ENCODE measurements at places on chromosomes 3 and 15.

GRCh38 chr3:37075955-37076354 lies 82.6 kb downstream of the MLH1 start:
- DNase-seq, result no peak

- DNase-seq, result no peak
These were observed 57.8 kb upstream of the ETV5 start for GRCh38 chr3:186166491-186167288.

DNA sequence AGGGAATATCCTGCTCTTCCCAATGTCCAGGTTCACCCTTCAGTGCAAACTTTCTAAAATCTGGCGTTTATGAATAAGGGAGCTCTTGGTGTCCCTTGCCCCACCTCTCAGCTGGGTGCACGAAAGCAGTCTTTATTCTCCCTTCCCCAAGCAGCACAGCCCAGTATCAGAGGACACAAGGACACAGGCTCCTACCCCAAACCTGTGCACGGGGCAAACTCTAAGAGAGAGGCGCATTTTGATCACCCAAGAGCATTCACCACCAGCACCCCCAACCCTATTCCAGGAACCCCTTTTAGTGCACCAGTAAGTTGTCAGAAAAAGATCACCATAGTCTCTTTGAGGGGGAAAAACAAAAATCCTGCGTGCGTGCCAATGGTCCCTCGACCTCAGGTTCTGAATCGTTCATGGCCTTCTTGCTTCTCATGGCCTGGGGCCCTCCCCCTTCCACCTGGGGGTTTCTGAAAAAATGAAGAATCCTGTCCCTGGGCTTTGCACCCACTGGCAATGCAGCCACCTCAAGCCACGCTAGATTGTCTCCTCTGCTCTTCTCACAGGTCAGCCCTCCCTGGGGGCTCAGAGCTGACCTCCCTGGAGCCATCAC lies 78.9 kb downstream of the FAM174B start:
- DNase-seq, result no peak

DNA sequence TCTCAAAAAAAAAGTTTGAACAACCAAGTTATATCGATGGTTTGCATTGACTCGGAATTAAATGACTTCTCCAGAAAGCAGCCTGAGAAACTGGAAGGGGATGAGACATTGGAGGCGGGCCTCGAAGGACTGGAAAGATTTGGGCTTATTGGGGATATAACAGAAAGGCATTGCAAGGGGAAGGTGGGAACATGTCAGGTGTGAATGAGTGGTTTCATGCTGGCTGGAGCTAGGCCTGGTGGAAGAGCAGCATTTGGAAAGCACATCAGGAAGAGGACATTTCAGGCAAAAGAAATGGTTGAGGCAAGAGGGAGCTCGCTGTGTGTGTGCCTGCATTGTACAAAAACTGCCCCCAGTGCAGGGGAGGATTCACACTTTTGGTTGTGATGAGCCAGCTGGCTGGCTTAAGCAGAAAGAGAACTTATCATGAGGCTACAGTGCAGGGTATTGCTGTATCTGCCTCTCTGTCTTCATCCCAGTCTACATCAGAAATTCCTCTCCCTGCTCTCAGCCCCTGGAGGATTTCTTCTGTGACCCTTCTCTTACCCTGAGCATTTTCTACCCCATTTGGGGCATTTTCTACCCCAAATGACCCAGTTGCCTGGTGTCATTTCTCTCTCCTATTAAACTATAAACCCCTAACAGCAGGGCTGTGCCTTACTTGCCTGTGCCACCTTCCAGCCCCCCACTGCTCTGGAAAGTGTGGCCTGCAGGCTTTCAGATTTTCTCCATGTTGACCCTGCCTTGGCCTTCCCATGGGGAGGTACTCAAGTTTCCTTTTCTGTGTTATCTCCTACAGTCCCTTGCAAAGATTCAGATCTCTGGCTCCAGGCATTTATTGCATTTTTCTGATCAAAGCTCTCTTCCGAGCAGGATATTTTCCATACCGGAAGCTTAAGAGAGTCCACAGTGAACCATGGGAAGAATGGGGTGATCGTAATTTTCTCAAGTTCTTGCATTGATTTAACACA lies 64.4 kb upstream of the FLNB start:
- DNase-seq, result no peak

DNA sequence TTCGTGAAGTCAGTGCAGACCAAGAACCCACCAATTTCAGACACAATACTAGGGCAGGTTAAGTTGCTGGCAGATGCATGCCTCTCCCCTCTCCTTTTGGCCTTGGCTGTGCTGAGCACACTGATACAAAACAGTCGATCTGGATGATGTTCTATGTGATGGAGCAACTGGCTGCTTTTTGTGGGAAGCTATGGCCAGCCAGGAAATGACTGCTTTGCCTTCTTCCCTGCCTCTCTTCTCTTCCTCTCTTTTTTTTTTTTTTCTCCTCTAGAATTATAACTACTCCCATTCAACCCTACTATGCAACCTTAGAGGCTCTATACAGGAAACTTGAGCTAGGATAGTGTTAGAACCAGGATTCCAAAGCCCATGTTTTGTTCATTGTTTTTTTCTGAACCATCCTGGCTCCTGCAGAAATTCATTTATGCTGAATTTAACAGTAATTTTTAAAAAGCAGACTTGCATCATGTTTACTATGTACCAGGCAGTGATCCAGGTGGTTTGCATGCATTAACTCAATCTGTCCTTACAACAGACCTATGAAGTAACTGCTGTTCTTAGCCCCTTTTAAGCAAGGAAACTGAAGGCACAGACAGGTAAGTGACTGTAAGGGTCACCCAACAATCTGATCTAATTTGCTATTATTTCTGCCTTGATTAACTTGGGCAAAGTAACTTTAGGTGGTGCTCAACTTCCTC lies 62.9 kb downstream of the PLD1 start:
- no peak for DNase-seq

DNA sequence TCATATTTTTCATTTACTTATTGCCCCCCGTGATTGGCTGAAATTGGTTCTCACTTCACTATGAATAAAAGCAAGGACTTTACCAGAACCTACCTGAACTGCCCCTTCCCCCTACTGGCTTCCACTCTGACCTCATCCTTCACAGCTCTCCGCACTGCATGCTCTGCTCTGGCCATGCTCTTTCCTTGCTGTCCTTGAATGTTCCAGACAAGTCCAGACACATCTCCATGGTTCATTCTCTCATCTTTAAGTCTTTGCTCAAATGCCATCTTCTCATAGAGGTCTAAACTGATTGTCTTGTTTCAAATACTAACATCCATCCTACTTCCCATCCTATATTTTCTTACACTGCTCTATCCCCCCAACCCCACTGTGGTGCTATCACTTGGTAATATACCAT lies 129.4 kb downstream of the CHST2 start:
- DNase-seq, result no peak

DNA sequence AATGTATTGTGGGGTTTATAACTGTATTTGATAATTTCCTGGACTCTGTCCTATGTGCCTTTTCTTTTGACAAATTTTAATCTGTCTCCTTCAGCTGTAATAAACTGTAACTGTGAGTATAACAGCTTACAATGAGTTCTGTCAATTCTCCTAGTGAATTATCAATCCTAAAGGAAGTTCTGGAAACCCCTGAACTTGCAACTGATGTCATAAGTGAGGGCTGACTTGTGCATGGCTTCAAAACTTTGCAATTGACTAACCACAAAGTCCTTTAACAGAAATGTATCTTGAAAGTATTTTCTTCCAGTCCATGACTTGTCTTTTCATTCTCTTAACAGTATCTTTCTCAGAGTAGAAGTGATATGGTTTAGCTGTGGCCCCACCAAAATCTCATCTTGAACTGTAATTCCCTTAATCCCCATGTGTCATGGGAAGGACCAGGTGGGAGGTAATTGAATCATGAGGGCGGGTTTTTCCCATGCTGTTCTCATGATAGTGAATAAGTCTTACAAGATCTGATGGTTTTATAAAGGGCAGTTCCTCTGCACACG lies 108.3 kb downstream of the TFDP2 start:
- no peak for DNase-seq

DNA sequence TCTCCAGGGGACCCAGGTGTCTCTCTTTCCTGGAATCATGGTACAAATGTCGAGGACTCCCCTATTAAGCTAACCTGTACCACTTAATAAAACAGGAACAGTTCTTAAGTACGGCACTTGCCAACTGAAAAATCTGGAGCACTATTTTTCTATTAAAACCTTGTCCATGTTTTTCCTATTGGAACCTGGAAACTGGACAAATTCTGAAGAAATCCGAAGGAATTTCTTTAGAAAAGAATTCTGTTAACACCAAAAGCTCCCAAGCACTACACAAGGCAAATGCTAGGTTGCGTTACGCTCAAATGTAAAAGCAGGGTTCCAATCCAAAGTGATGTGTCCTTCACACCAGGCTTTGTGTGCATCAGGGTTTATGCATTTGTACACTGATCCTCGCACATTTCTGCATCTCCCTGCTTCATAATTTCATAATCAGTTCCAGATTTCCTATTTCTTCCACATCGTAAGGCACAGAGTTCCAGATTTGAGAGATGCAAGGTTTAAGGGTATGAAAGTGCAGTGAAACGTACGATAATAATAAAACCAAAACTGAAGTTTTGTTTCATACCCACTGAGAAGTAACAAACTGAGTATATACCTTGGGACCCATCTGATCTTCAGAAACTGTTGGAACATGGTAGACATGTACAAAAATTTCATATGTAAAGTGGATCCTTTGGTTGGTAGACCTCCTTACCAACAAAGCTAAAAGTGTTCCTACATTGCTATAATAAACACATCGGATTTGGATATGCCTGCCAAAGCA lies 132.1 kb upstream of the WNT5A start:
- no peak for DNase-seq

GRCh38 chr15:69724333-69724732 lies 271.7 kb downstream of the RPLP1 start:
- no peak for DNase-seq

GRCh38 chr3:72260588-72260910 lies 475.6 kb upstream of the PROK2 start:
- no peak for DNase-seq

DNA sequence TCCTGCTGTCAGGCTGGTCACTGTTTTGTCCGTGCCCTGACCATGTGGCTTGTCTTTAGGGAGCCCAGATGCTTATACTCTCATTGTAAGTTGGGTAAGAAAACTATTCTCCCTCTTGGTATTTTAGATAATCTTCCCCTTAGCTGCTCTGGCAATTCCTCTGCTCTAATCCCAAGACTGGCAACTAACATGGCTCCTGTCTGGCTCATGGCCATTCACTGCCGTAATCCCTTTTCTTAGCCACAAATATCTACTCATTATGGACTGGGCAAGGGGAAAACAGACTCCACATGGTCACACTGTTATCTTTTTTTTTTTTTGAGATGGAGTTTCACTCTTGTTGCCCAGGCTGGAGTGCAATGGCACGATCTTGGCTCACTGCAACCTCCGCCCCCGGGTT lies 38.8 kb downstream of the TYRO3 start:
- no peak for DNase-seq

- no peak for DNase-seq
These were observed 37.5 kb upstream of the C3orf38 start for GRCh38 chr3:88112289-88112688.

DNA sequence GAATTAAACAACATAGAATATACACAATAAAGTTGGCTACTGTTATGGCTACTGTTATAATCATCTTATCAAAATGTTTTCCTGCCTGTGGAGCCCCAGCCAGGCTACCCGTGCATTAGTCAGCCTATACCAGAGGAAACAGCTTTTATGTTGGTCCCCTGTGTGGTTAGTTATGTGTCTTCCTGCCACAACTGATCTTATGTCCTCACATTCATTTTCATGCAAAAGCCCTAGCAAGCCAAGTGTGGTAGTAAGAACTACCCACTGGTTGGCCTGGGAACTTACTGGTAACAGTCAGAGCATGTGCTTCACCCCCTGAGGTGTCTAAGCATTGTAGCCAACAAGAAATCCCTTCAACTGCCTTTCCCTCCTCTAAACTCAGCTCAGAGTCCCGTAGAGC lies 21.8 kb downstream of the MGLL start:
- DNase-seq, result no peak

GRCh38 chr3:72437661-72438406 lies 410.4 kb downstream of the SHQ1 start:
- DNase-seq, result no peak

- no peak for DNase-seq
These were observed 58.4 kb downstream of the ASTE1 start for GRCh38 chr3:130968221-130968620.

GRCh38 chr3:124207873-124208485 lies 216.1 kb upstream of the ROPN1 start:
- DNase-seq, result no peak

GRCh38 chr3:100093831-100094230 lies 20.5 kb downstream of the FILIP1L start:
- DNase-seq, result no peak

DNA sequence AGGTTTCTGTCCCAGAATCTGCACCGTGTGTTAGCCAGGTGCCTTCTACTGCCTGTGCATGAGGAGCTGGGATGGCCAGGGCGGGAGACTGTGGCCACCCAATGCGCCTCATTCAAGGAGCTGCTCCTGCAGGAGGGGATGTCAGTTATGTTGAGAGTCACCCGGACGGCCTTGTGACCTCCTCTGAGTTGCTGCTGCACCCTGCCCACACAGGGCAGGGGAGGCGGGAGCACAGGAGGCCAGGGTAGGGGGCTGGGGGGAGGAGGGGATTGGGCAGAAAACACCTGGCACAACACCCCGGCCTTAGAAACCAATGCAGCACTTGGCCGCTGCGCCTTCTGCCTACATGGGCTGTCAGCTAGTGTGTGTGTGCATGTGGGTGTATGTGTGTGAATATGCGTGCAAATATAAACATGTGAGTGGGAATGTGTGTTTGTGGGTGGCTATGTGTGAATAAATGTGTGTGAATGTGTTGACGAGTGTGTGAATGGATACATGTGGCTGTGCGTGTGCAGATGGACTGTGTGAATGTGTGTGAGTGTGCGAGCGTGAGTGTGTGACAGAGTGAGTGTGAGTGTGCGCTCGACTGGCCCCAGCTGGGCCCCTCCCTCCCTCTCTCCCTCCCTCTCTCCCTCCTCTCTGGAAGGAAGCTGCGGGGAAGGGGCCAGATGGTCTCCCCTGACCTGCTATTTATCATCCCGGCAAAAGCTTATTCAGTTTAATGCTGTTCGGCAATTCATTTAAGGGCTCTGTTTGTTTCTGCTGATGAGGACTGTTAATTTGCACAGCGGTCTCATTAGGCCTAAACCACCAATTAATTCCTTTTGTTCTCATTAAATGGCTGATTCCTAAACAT lies 106.9 kb downstream of the TLE3 start:
- no peak for DNase-seq

GRCh38 chr3:3735919-3736318 lies 63.3 kb upstream of the LRRN1 start:
- DNase-seq, result no peak

DNA sequence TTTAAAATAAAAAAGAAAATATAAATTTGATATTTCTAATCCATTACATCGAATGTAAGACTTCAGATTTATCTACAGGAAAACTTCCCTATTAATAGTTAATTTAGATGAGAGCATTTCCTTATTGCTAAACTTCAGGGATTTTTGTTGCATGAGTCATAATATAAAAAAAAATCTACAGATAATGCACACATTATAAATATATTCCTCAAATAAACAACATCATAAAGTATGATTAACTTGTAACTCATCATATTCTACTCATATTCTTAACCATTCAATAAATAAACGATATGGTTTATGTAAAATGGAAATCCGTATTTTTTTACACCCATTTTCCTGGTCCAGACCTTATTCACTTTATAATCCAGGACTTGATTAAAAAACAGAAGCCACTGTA lies 477.0 kb downstream of the EPHA3 start:
- DNase-seq, result no peak

Data from T-helper 17 cell (primary cell).